Forelimb muscle (tissue), 1 donor: ENCODE measurements at places on chromosomes 1 and 21. TPM values are rescaled to one million over a fixed set of nuclear protein-coding genes. Genes with fewer than 3 reads are reported as not detected.

Gene LRRC38
- polyA plus RNA-seq = 42.3 TPM

Gene HJV
- 258 TPM for polyA plus RNA-seq

Gene TMEM125
- not detected for polyA plus RNA-seq

Gene SH2D1B
- polyA plus RNA-seq = 0.71 TPM
